ENCODE measurements at places on chromosomes 1 and 21. TPM values are rescaled to one million over a fixed set of nuclear protein-coding genes. Genes with fewer than 3 reads are reported as not detected.

FCRL4 gene
- total RNA-seq = not detected

DOP1B gene
- 25.8 TPM for total RNA-seq

AIRE gene
- total RNA-seq = not detected

HSPA6 gene
- 0.45 TPM for total RNA-seq

ARID4B gene
- total RNA-seq = 36.7 TPM

OR6K3 gene
- total RNA-seq = not detected

CAPZA1 gene
- 281 TPM for total RNA-seq

UBL4B gene
- total RNA-seq = not detected

TMEM69 gene
- 24.4 TPM for total RNA-seq

SPTA1 gene
- total RNA-seq = 1.2 TPM

LCE1D gene
- not detected for total RNA-seq

PLA2G2F gene
- total RNA-seq = not detected

OR2T10 gene
- total RNA-seq = not detected

C8A gene
- total RNA-seq = not detected

PRDM16 gene
- total RNA-seq = 11.3 TPM

CRB1 gene
- 0.09 TPM for total RNA-seq

GJA8 gene
- total RNA-seq = not detected

GRHL3 gene
- not detected for total RNA-seq

CNIH3 gene
- 72.4 TPM for total RNA-seq

SPRR2E gene
- total RNA-seq = not detected

SPATC1L gene
- total RNA-seq = 6.1 TPM

WDR47 gene
- total RNA-seq = 26.0 TPM

FMOD gene
- total RNA-seq = 6.6 TPM

CD1E gene
- total RNA-seq = not detected

PINK1 gene
- total RNA-seq = 43.0 TPM

HMCN1 gene
- total RNA-seq = 106 TPM

EIF4G3 gene
- 58.6 TPM for total RNA-seq

OVAAL gene
- not detected for total RNA-seq

NUP210L gene
- total RNA-seq = 0.09 TPM

FGR gene
- total RNA-seq = not detected

RGS18 gene
- not detected for total RNA-seq

ID3 gene
- total RNA-seq = 51.8 TPM

SIM2 gene
- total RNA-seq = 0.18 TPM

PPIAL4G gene
- total RNA-seq = not detected

SLC5A9 gene
- not detected for total RNA-seq

KRTAP12-3 gene
- not detected for total RNA-seq

LAMC1 gene
- total RNA-seq = 564 TPM

USH2A gene
- under 0.01 TPM for total RNA-seq

ACBD3 gene
- total RNA-seq = 72.0 TPM

PLA2G4A gene
- 74.7 TPM for total RNA-seq

TNFRSF14 gene
- total RNA-seq = 12.0 TPM

DENND2D gene
- total RNA-seq = 2.9 TPM

CATSPERE gene
- total RNA-seq = 0.49 TPM

GMEB1 gene
- 5.8 TPM for total RNA-seq

LRRC3 gene
- 0.45 TPM for total RNA-seq

CD34 gene
- total RNA-seq = 0.27 TPM

AMIGO1 gene
- 0.54 TPM for total RNA-seq

SYCP1 gene
- not detected for total RNA-seq

HJV gene
- total RNA-seq = not detected

CHODL gene
- total RNA-seq = 5.7 TPM

KRTAP19-3 gene
- not detected for total RNA-seq

MPL gene
- total RNA-seq = not detected

L1TD1 gene
- total RNA-seq = under 0.01 TPM
